Tibial nerve (tissue), 4 donors: ENCODE measurements at places on chromosomes 5 and 9. TPM values are rescaled to one million over a fixed set of nuclear protein-coding genes. Genes with fewer than 3 reads are reported as not detected.
A peak's percentile ranks its signal among the peaks of the same experiment; 100 is the strongest.

DNA sequence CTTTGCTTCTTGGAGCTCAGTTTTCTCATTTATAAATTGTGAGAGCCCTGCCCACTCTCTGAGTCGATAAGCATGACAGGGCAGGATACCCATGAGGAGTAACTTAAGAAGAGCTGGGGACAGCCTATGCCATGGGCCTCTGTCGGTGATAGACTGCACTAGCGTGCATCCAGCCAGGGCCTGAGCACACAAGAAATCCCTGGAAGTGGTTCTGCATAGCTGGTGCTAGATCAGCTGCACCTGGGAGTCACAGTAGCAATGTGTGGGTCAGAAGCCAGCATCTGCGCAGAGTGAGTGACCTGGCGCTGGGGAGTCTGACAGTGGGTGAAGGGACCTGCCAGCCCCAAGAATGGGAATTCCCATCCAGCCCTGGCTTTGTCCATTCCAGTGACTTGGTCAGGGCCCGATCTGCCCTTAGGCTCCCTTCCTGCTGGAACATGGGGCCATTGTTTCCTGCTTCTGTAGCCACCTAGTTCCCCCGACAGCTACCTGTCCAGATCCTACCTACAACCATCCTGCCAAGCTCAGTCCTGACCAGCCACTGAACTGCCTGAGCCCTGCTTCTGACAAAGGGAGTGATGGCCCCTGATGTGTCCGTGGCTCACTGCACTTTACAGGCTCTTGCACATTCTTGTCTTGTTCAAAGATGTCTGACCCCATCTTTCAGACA is 35.9 kb upstream of the NANS start:
- H3K27me3 ChIP-seq, result no peaks in the 10 kb centered on the region
- H3K27ac ChIP-seq, result no peak overlapping the region
- H3K4me3 ChIP-seq, result no peak overlapping the region
- DNase-seq, result no peak
- peaks cover 3% of the 10 kb centered on the region for H3K36me3 ChIP-seq

GRCh38 chr5:4424895-4425294 is 715.2 kb upstream of the ADAMTS16 start:
- no peak overlapping the region for H3K27ac ChIP-seq
- H3K4me3 ChIP-seq, result no peak overlapping the region
- no peaks in the 10 kb centered on the region for H3K27me3 ChIP-seq
- no peaks in the 10 kb centered on the region for H3K4me1 ChIP-seq
- no peaks in the 10 kb centered on the region for H3K36me3 ChIP-seq

KIAA1958 gene
- 5.2 TPM for total RNA-seq

- peak overlapping the region; percentile 34 for H3K4me3 ChIP-seq
- H3K4me1 ChIP-seq, result peaks cover 22% of the 10 kb centered on the region
- H3K36me3 ChIP-seq, result no peaks in the 10 kb centered on the region
- no peak for DNase-seq
Observed at GRCh38 chr5:139903450-139903794, 107.8 kb downstream of the PSD2 start.

DNA sequence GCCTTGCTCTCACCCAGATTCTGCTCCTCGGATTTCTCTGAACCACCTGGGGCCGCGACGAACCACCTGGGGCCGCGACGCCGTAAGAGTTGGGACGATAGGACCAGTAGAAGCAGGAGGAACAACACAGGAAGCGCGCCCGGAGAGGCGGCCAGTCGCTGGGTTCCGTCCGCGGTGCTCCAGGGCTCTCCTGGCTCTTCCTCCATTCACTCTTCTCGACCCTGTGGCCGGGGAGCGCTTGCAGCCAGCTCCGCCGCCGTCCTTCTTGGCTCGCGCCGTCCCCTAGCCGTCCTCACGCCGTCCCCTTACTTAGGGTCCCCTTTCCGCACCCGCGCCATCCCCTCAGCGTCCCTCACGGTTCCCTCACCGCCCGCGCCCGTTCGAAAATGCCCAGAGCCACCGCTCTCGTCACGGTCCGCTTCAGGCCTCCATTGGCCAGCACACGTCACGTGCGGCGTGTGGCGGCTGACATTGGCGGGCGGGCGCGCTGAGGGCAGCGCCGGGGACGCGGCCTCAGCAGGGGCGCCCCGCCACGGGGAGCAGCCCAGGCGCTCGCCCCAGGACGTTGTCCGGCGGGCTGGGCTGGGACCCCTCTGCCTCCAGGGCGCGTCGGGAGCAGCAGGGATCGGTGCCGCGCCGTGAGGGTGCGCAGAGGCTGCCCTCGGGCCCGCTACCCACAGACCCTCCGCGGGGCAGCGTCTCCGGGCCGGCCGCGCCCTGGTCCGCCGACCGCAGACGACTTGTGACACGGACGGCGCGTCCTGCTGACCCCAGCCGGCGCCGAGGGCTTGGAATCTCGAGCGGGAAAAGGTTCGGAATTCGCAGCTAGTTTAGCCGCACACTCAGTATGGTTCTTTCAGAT is 53.7 kb upstream of the PTPDC1 start:
- no peaks in the 10 kb centered on the region for H3K36me3 ChIP-seq
- no peaks in the 10 kb centered on the region for H3K27me3 ChIP-seq
- peak overlapping the region; percentile 85 for H3K27ac ChIP-seq
- no peaks in the 10 kb centered on the region for H3K4me1 ChIP-seq
- peak overlapping the region; percentile 72 for H3K4me3 ChIP-seq

- DNase-seq, result peak; percentile 88
- no peaks in the 10 kb centered on the region for H3K36me3 ChIP-seq
- peak overlapping the region; percentile 36 for H3K27ac ChIP-seq
- no peaks in the 10 kb centered on the region for H3K4me1 ChIP-seq
- H3K27me3 ChIP-seq, result no peaks in the 10 kb centered on the region
Observed at GRCh38 chr5:68460147-68460798, 244.7 kb downstream of the PIK3R1 start.

- no peak overlapping the region for H3K4me3 ChIP-seq
- H3K4me1 ChIP-seq, result peaks cover 3% of the 10 kb centered on the region
- peak overlapping the region; percentile 59 for H3K27ac ChIP-seq
- no peaks in the 10 kb centered on the region for H3K36me3 ChIP-seq
- H3K27me3 ChIP-seq, result no peaks in the 10 kb centered on the region
Observed at GRCh38 chr9:110742741-110743371, 74.3 kb downstream of the MUSK start.

ORM1 gene
- not detected for total RNA-seq

SHISAL2B gene
- not detected for total RNA-seq

GRCh38 chr9:19662213-19662612 is 126.6 kb downstream of the SLC24A2 start:
- no peak overlapping the region for H3K4me3 ChIP-seq
- no peak for DNase-seq
- no peaks in the 10 kb centered on the region for H3K36me3 ChIP-seq
- no peaks in the 10 kb centered on the region for H3K27me3 ChIP-seq
- H3K4me1 ChIP-seq, result no peaks in the 10 kb centered on the region
- no peak overlapping the region for H3K27ac ChIP-seq

- no peak overlapping the region for H3K27ac ChIP-seq
- no peaks in the 10 kb centered on the region for H3K4me1 ChIP-seq
- no peaks in the 10 kb centered on the region for H3K27me3 ChIP-seq
- H3K4me3 ChIP-seq, result no peak overlapping the region
Observed at GRCh38 chr5:169131616-169132301, 169.2 kb downstream of the SLIT3 start.

DNA sequence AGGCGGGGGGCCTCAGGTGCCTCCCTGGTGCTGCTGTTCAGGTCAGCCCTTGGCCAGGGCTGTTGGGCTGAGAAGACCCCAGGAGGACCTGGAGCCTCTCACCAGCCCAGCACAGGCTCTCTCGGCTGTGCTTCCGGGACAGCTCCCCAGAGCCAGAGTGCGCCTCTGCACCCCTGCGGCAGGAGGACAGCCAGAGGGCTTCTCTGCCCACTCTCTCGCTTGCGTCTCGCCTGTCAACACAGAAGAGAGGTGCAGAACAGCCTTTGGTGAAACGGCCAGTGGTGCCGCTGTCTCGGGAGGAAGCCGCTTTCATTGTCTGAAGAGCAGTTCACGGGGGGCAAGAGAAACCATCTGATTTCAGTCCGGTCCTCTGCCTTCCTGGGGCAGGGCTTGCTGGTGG is 3.8 kb upstream of the NACC2 start:
- H3K4me1 ChIP-seq, result peaks cover 25% of the 10 kb centered on the region
- H3K27ac ChIP-seq, result no peak overlapping the region
- no peak for DNase-seq
- H3K36me3 ChIP-seq, result no peaks in the 10 kb centered on the region
- no peaks in the 10 kb centered on the region for H3K27me3 ChIP-seq
- H3K4me3 ChIP-seq, result no peak overlapping the region

PCDHAC1 gene
- total RNA-seq, result 2.5 TPM

DNA sequence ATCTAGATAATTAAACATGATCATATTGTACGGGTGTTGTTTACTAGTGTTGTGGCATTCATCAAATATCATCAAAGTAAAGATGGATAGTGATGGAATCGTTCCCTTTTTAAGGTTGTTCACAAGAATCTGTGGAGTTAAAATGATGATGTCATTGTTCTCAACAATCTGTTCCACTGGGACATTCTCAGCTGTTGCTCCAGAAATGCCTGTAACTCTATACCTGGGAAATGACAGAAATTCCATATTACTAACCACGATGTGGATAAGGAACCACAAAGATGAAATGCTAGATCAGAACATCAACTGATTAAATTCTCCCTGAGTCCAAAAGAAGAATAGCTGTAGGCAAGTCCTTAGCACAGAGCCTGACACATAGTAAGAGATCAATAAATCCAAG is 38.0 kb downstream of the RIGI start:
- no peak overlapping the region for H3K27ac ChIP-seq
- no peak overlapping the region for H3K4me3 ChIP-seq
- DNase-seq, result no peak
- no peaks in the 10 kb centered on the region for H3K27me3 ChIP-seq
- no peaks in the 10 kb centered on the region for H3K4me1 ChIP-seq

DNA sequence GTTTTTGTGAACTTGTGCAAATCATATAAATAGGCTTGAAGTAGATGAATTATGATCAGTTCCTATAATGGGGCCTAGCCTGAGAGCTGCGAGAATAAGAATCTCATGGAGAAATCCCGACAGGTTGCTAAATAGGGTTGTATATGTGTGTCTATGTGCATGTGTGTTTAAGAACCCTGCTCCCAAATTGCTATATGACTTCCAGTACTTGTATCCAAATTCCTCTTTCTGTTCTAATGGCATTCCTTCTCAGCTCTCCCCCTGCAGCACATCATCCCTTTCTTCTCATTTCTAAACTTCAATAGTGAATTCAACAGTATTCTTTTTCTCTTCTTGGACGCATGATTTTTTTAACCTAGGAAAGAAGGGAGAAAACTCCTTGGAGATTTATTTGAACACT is 277.2 kb downstream of the GAS1 start:
- H3K36me3 ChIP-seq, result no peaks in the 10 kb centered on the region
- H3K4me1 ChIP-seq, result no peaks in the 10 kb centered on the region
- H3K4me3 ChIP-seq, result no peak overlapping the region
- no peaks in the 10 kb centered on the region for H3K27me3 ChIP-seq
- no peak for DNase-seq
